CD4-positive, CD25-positive, alpha-beta regulatory T cell (primary cell): ENCODE measurements at places on chromosomes 16 and 17. TPM values are rescaled to one million over a fixed set of nuclear protein-coding genes. Genes with fewer than 3 reads are reported as not detected.

Gene PRDM7
- not detected for total RNA-seq

Gene SLC5A11
- not detected for total RNA-seq

- H3K27ac ChIP-seq, result no peak overlapping the region
- H3K4me1 ChIP-seq, result no peaks in the 10 kb centered on the region
- H3K36me3 ChIP-seq, result no peaks in the 10 kb centered on the region
- no peak for DNase-seq
- H3K27me3 ChIP-seq, result no peaks in the 10 kb centered on the region
These were observed 9.9 kb downstream of the CENPX start for GRCh38 chr17:82012640-82013295.

- H3K27ac ChIP-seq, result peak overlapping the region; percentile 49
- H3K27me3 ChIP-seq, result no peaks in the 10 kb centered on the region
- peaks cover 20% of the 10 kb centered on the region for H3K4me1 ChIP-seq
- H3K4me3 ChIP-seq, result no peak overlapping the region
- H3K36me3 ChIP-seq, result peaks cover 82% of the 10 kb centered on the region
- DNase-seq, result no peak
These were observed 16.7 kb downstream of the ZNF276 start for GRCh38 chr16:89738072-89738377.

DNA sequence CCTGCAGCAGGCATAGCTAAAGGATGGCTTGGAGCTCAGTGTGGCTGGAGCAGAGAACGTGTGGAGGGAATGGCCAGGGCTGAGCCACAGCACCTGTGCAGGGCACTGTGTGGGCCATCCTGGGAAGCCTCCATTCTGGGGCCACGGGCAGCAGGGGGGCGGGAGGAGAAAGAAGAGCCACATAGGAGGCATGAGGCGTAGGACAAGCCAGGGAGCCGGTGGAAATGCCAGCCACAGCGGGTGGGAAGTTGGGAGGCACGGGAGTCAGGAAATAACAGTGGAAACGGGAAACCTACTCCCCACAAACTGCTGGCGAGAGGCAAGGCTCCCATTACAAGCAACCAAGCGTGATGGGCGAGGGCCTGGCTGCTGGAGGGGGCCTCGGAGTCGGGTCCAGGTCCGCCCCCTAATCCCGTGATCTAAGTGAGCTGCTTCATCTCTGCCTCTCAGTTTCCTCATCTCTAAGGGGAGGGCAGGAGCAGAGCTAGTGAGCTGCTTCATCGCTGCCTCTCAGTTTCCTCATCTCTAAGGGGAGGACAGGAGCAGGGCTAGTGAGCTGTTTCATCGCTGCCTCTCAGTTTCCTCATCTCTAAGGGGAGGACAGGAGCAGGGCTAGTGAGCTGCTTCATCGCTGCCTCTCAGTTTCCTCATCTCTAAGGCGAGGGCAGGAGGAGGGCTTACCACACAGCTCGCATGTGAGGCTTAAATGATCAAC lies 104.9 kb downstream of the ADCY9 start:
- H3K36me3 ChIP-seq, result no peaks in the 10 kb centered on the region
- H3K27me3 ChIP-seq, result no peaks in the 10 kb centered on the region
- no peak for DNase-seq
- no peaks in the 10 kb centered on the region for H3K4me1 ChIP-seq
- no peak overlapping the region for H3K4me3 ChIP-seq
- H3K27ac ChIP-seq, result no peak overlapping the region
